ENCODE measurements at places on chromosomes 11 and 22.

- no peak for DNase-seq
Observed at GRCh38 chr11:58637371-58637770, 14.9 kb downstream of the CNTF start.

- DNase-seq, result no peak
Observed at GRCh38 chr11:33368931-33369330, 111.8 kb downstream of the HIPK3 start.

DNA sequence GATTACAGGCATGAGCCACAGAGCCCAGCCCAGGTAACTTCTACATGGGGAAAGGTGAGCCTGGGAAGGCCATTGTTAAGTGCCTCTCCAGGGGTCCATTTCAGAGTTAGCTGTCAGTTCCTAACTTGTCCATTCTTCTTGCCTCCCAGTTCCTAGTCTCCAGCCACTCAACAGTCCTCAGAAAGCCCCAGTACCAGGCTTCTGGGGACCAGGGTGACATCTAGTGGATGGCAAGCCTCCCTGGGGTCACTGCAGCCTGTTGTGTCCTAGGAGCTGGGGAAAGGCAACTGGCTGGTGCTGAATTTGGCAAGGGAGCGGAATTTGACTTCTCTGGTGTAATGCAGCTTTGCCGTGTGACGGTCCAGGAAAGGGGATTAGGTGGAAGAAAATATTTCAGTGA is 2.1 kb downstream of the LGALS12 start:
- no peak for DNase-seq

GRCh38 chr11:77039491-77040400 is 5.5 kb downstream of the B3GNT6 start:
- no peak for DNase-seq

- DNase-seq, result no peak
Observed at GRCh38 chr11:6646071-6646470, 9.5 kb downstream of the DCHS1 start.

Data from NCI-H2227 treated with DMSO at 0.1 percent for 48 hours (cell line).